ENCODE measurements at places on chromosomes 2 and 18. TPM values are rescaled to one million over a fixed set of nuclear protein-coding genes. Genes with fewer than 3 reads are reported as not detected.

Gene PKDCC
- 55.4 TPM for total RNA-seq

Gene SERPINB12
- not detected for total RNA-seq

Gene SERPINB11
- total RNA-seq: not detected

Gene NPPC
- total RNA-seq: 1.3 TPM

Gene RUFY4
- not detected for total RNA-seq

Gene SERPINB5
- total RNA-seq: not detected

Gene CAVIN2
- total RNA-seq: 1.2 TPM

Gene FNDC4
- 15.6 TPM for total RNA-seq

Gene TWIST2
- total RNA-seq: 102 TPM

Gene AMER3
- total RNA-seq: not detected

Gene GPR45
- total RNA-seq: not detected

Gene CDH2
- total RNA-seq: 107 TPM

Gene HTR2B
- 19.3 TPM for total RNA-seq

Gene STAT4
- total RNA-seq: 0.55 TPM

Gene SERPINB4
- total RNA-seq: not detected

Gene ZBTB7C
- not detected for total RNA-seq

Gene CNRIP1
- 31.3 TPM for total RNA-seq

Gene RHOB
- 69.7 TPM for total RNA-seq

Gene GRHL1
- 0.37 TPM for total RNA-seq

Gene DUSP19
- total RNA-seq: 3.7 TPM

Gene CCDC74A
- 11.9 TPM for total RNA-seq

Gene UGT1A10
- not detected for total RNA-seq

Gene MTCL1
- total RNA-seq: 18.8 TPM

Gene DCAF17
- 20.4 TPM for total RNA-seq

Gene FAM210A
- 22.6 TPM for total RNA-seq

Gene ITGA6
- 263 TPM for total RNA-seq

Gene NCKAP1
- 206 TPM for total RNA-seq

Gene RAB17
- 0.12 TPM for total RNA-seq

Gene RMDN2
- total RNA-seq: 3.7 TPM

Gene GBX2
- not detected for total RNA-seq

Gene GATA6
- 15.2 TPM for total RNA-seq

Gene CCDC148
- 0.66 TPM for total RNA-seq

Gene MYOM1
- total RNA-seq: 0.22 TPM

Gene C2orf72
- total RNA-seq: 0.22 TPM

Gene TUBA3D
- not detected for total RNA-seq

Gene TYMS
- 49.2 TPM for total RNA-seq

Gene TNFAIP6
- total RNA-seq: 67.4 TPM

Gene GALNT3
- 0.87 TPM for total RNA-seq

Gene SIX3
- under 0.01 TPM for total RNA-seq

Gene PMAIP1
- total RNA-seq: 67.4 TPM

Gene EPHA4
- total RNA-seq: 33.2 TPM

Gene PLCL1
- total RNA-seq: 1.9 TPM

Gene GKN1
- total RNA-seq: not detected

Gene CCDC121
- total RNA-seq: 1.7 TPM

Gene CRACDL
- not detected for total RNA-seq

Gene LRRTM1
- total RNA-seq: 0.44 TPM

Gene RIOK3
- 56.6 TPM for total RNA-seq

Gene TOGARAM2
- total RNA-seq: 0.11 TPM

Gene SMC6
- total RNA-seq: 27.2 TPM

Gene ADGRF3
- not detected for total RNA-seq

Gene FAM161A
- total RNA-seq: 3.9 TPM

Gene DYSF
- total RNA-seq: 0.66 TPM

Measured in uterine smooth muscle cell (primary cell).